ENCODE measurements at places on chromosomes 1 and 21.
A peak's percentile ranks its signal among the peaks of the same experiment; 100 is the strongest.

DNA sequence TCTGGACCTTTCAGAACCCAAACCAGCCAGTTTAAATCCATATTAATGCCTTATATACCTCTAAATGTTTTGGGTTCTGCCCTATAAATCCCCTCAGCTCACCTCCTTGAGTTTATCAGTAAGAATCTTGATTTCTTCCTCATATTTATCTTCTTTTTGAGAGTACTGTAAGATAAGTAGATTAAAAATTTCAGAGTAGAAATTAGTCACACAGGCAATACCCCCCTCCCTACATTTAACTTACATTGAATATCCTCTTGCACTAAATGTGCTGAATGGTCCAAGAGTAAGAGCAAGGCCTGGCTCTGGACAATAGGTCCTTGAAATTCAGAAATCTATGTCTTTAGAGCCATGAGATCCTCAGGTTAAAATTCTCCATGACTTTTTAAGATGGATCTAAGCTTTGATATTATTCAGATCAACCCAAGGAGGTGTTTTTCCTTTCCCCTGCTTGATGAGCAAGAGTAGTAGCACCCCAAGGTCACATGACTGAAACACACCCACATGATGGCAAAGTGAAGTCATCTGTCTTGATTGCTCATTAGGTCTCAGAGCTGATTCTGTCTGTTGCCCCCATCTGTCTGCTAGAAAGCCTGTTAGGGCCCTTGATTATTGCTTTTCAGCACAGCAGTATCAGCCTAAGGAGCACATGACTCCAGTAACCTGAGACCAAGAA lies 15.8 kb upstream of the NUP210L start:
- no peak for DNase-seq

DNA sequence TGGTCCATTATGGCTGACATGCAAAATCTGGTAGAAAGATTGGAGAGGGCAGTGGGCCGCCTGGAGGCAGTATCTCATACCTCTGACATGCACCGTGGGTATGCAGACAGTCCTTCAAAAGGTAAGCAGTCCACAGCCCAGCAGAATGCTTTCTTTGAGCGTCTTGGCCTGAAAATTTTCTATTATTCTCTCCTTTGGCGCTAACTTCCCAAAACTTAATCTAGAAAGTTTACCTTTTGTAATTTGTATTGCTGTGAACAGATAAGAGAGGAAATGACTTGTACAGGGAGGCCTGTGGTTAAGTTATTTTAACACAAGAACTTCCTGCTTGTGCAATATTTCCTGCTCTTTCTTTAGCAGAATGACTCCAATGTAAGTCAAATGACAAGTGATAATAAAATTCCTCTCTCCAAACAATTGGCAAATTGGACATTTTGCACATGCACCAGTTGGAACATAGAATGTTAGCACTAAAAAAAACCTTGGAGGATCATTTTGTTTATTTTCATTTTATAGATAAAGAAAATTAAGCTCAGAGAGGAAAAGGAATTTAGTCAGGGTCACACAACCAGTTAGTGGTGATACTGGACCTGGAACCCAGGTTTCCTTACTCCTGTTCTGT lies 18.9 kb downstream of the CAP1 start:
- DNase-seq: no peak

DNA sequence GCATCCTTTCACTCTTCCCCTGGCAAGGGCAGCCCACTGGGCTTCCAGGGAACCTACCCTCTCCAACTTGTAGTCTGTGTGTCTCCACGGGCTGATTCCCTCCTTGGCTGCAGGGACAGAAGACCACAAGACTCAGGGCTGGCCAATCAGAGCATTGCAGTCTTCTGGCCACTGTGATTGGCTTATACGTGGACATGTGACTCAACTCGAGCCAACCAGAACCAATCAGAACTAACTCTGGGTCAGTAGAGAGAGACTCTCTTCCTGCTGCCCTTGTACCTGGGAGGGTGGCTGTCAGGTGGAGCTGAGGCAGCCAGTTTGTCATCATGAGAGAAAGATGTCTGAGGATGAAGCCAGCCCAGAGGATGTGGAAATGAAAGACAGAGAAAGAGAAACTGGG lies 64.0 kb downstream of the DHRS3 start:
- DNase-seq: no peak

GRCh38 chr1:16009030-16009460 lies 5.0 kb downstream of the SRARP start:
- no peak for DNase-seq

DNA sequence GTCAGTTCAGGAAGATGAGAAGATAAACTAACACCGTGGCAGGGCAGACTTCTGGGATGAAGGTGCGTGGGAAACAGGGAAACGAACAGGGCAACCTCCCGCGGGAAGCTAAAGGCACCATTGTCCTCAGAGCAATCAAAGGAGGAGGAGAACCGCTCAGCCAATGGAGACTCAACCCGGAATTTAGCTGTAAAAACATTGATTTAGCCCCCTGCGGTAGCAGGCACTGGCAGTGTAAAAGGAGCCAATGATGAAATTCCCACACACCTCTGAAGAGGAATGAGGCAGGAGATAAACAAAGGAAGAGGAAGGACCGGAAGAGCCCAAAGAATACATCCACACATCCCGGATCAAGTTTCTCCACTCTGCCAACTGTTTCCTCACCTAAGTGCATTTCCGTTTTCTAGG lies 19.5 kb downstream of the HLCS start:
- DNase-seq: no peak

DNA sequence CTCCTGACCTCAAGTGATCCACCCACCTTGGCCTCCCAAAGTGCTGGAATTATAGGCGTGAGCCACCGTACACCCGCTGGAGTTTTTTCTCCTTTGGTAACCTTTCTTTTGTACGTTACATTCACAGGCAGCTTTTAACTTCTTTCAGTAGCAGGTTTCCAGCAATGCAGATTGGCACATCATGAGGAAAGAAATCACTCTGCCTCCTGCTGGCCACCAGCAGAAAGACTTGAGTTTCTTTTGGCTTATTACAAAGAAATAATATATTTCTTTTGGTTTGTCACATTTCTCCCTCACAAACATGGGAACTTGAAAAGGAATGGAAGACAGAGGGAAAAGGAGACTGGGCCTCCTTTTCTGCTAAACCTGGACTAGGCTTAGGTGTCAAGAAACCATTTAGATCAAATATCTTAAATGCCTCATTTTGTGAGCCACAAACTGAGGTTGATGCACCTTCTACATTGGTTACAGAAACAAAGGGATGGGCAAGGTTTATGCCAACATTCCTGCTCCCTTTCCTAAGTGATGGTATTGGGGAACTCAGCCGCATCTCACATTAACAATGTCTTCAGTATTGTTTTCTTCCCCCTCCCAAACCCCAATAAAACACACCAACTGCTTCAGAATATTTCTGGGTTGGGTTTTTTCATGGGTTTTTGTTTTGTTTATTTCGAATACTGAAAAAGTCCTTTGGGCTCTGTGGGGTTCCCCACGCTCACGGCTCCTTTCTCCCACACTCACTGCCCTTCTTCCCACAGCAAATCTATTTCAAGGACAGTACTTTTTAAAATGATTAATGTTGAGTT lies 7.7 kb downstream of the ENSA start:
- no peak for DNase-seq

- DNase-seq: no peak
Observed at GRCh38 chr1:79499541-79499940, 493.0 kb upstream of the ADGRL4 start.

GRCh38 chr1:201213106-201213770 lies 22.6 kb downstream of the IGFN1 start:
- no peak for DNase-seq

DNA sequence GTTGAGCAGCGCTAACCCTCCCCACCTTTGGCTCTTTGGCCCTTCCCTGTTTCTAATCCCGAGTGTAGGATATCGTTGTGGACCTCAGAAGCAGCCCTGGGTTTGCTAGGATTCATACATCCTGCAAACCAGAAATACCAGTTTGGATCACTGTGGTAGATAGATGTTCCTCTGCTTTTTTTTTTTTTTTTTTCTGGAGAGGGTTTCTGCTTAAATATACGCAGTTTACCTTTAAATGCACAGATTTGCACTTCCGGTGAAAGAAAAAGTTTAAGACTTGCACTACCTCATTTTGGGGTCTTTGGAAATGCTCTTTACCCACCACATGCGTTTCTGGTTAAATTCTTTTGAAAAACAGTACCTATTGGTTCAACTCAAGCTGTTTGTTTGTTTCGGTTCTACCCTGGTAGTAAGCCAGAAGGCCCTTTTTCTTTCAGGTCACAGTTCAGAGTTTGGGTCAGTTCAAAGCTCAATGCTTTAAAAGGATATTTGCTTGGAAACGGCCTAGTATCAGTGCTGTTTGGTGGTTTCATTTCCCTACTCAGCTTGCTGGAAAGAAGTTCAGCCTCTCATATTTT lies 908 bp downstream of the DDI2 start:
- peak; percentile 49 for DNase-seq

- DNase-seq: no peak
Observed at GRCh38 chr1:223207293-223208066, 64.4 kb upstream of the TLR5 start.

GRCh38 chr1:35486858-35487408 lies 70.3 kb downstream of the KIAA0319L start:
- DNase-seq: no peak
